ENCODE measurements at places on chromosomes 7 and 10. TPM values are rescaled to one million over a fixed set of nuclear protein-coding genes. Genes with fewer than 3 reads are reported as not detected.
A peak's percentile ranks its signal among the peaks of the same experiment; 100 is the strongest.

PIK3AP1 gene
- 95.3 TPM for total RNA-seq

SPDYE18 gene
- total RNA-seq, result 2.3 TPM

LRIT1 gene
- total RNA-seq, result not detected

VWC2 gene
- total RNA-seq, result not detected

ADRA2A gene
- not detected for total RNA-seq

GPR141 gene
- total RNA-seq, result 55.2 TPM

CEP55 gene
- total RNA-seq, result 0.50 TPM

NXPH1 gene
- total RNA-seq, result not detected

GRID1 gene
- total RNA-seq, result not detected

- no peak for DNase-seq
Measured at GRCh38 chr7:701086-701671, 25.3 kb upstream of the DNAAF5 start.

- DNase-seq, result no peak
Measured at GRCh38 chr10:58981846-58982245, 194.6 kb upstream of the PHYHIPL start.

DNA sequence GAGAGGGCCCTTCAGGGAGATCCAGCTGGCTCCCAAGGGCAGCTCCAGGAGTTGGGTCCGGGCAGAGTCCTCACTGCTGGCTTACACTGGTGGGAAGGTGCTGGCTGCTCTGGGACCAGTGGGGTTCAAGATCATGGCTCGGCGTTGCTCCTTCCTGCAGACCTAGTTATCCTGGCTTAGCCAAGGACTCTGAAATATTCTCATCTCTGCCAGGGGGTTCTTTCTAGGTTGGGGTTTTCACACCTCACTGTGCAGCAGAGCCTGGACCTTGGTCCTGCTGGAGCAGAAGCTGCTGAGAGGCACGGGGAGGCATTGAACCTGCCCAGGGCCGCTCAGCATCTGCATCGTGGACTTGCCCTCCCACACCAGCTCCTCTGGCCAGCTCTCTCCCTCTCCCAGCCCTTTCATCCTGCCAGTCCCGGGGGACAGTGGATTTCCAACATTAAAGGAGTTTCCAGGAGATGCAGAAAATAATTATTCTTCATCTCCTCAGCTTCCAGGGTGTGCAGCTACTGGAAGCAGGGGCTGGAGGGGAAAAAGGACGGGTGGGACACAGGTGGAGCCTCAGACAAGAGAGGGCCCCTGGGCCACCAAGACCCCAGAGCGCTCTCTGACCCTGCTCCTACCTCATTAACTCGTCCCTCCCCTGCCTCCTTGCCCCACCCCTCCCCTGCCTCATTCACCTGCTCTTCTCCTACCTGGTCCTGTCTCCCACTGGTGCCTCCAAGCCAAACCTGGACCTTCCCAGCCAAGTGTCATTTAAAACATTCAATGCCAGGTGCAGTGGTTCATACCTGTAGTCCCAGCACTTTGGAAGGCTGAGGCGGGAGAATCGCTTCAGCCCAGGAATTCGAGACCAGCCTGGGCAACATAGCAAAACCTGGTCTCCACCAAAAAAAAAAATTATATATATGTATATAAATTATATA, 42.5 kb downstream of the JAKMIP3 start:
- DNase-seq, result no peak

DNA sequence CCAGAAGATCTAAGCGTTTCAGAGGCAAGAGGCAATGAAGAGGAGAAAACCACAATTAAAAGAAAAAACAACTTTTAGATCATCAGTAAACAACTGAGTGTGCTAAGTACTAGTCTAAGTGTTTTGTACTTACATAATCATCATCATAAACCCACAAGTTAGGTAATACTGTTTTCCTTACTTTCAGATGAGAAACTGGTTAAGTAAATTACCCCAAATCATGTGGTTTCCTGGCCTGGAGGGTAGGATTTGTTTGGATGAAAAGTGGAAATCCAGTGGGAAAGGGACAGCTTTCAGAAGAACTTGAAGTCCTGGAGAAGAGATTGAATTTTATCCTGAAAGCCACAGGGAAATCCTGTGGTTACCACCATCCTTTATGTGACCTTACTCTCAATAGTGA, 463.3 kb downstream of the LRMDA start:
- no peak for DNase-seq

- DNase-seq, result no peak
Measured at GRCh38 chr7:100735730-100736129, 2.3 kb downstream of the ZAN start.

GRCh38 chr10:70512149-70512639, 33.6 kb downstream of the PALD1 start:
- no peak for DNase-seq

- no peak for DNase-seq
Measured at GRCh38 chr7:45594745-45595535, 20.8 kb downstream of the ADCY1 start.

- no peak for DNase-seq
Measured at GRCh38 chr7:43535810-43536585, 46.9 kb upstream of the STK17A start.

DNA sequence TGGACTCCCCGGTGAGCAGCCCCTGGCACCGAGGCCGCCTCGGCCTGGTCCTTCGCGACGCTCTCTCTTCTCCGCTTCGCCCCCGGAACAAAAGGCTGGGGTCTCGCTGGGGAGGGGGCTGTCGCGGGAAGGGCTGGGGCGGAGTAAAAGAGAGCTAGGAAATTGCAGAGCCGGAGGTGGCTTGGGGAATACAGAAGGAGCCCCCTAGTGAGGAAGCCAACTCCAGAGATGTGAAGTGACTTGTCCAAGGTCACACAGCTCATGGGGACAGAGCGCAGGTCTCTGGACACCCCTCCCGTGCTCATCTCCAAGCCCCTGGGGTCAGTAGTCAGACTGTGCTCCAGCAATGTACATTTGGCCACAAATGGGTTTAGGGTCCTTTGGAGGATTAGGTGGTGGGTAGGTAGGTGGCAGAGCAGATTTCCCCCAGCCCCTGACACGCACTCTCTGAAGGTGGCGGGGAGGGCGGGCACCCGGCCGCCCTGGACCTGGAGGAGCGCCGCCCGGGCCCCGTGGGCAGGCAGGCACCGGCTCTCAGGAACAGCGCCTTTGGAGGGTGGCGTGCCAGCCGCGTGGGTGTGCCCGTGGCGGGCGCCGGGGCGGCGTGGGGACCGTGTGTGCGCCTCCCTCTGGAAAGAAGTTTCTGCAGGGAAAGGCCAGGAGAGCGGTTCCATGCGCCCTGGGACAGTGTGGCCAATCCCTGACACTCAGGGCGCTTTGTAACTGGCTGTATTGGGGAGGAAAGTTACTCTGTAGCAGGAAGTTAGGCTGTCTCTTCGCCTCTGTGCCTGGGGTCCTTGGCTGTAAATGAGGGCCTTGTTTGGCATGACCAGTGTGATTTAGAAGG, 910 bp downstream of the WIPF3 start:
- DNase-seq, result no peak

DNA sequence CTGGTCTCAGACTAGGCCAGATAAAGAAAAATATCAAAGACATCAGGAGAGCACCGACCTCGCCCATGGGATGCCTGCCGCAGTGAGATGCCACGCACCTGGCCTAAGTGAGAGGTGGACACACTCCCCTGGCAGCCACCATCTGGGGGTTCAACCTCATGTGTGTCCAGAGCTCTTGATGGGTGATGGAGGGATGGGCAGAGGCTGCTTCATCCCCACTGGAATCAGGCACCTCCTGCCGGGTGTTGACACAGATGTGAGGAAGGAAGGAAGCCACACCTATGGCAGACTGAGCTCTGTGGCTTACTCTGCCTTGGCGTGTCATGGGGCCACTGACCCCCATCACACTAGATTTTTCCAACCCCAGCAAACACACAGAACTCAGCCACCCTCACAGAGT, 11.4 kb downstream of the ZNF488 start:
- no peak for DNase-seq

GRCh38 chr7:1361016-1361755, 98.1 kb downstream of the MICALL2 start:
- DNase-seq, result no peak

DNA sequence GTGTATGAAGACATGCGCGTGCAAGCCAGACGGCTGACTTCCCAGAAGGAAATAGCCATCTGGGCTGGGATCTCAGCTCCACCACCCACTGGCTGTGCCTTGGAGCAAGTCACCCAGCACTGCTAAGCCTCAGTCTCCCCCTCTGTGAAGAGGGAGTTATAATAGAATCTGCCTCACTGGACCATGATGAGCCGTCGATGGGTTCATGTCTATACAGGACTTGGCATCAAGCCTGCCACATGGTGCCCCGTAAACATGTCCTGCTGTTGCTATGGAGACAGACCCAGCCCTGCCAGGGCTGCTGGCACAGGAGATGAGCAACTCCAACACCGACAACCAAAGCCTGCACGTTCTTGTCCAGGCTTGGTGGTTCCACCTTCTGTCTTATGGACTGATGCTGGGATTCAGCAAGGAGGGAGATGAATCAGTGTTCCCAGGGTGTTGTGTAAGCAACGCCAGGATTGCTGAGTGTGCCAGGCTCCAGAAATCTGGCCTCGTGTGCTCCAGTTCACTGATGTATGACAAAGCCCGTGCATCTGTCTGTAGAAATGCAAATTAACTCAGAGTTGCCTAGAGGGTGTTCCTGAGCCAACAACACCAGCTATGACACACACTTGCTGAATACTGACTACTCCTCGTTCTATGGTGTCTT, 5.6 kb downstream of the GPR15LG start:
- DNase-seq, result peak; percentile 22

DNA sequence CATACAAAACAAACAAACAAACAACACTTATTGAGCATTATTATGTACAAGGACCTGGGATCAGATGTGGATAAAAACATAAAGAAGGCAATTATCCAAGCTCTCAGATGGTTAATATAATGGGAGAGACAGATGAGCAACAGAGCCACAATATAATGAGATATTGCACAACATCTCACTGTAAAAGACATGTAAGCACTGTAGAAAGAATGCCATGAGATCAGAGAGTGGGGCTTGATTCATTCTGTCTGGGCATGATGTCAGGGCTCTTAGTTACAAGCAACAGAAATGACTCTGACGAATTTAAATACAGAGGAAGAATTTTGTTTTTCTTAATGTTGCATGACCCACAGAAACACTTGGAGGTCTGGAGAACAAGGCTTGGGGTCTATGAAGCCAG, 164.7 kb upstream of the PLXDC2 start:
- DNase-seq, result no peak

GRCh38 chr7:31202801-31203200, 137.7 kb downstream of the NEUROD6 start:
- DNase-seq, result no peak

DNA sequence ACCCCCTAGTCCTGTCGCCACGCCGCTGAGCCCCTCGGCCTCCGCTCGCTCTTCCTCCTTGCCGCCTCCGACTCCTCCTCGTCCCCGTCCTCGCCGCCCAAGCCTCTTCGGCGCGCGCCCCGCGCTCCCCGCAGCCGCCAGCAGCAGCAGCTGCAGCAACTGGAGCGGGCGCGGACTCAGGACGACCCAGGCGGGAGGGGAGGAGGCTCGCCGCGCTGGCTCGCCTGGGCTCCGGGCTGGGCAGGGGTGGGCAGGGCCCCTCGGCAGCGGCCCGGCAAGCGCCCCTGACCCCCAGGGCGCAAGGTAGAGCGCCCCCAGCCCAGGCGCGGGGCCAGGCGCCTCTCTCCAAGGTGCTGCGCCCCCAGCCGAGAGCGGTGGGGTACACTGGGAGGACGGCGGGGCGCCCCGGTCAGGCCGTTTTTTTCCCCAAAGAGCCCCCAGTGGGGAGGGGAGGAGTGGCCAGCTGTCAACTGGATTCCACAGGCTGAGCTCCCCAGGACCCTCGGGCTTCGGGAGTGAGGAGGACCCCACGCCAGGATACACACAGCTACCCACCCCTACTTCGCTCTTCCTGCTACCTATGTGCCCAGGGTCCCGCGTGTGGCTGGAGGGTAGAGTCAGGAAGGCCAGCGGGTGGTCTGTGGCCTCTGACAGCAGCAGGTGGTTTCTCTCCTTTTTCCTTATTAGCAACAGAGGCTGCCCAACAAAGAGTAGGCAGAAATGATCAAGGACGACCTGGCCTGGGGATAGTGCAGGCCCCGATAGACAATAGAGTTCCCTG, 903 bp upstream of the KCNMA1 start:
- no peak for DNase-seq

DNA sequence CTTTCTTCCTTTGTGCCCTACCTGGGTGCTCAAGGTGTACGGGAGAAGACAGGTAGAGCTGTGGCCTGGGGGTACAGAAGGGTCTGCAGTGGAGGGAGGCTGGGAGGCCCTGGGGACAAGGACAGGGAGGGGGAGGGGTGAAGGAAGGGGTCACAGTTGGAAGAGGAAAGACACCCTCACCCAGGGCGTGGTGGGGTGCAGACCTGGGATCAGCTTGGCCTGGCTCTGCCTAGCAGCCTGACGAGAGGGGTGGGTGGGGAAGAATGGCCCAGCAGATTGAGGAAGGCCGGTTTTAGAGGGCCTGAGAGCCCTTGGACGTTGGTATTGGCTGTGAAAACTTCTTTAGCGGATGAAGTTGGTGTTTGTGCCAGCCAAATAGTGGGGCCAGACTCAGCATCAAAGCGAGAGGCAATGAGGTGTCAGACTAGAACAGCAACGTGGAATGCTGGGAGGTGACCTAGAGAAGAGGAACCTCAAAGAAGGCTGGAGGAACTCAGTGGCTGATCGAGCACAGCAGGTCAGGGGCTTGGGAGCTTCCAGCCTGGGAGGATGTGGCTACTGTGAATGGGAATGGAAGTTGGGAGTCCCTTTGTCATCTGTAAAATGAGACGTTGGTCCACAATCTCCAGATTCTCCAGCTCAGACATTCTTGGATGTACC, 18.1 kb upstream of the TRIM8 start:
- DNase-seq, result no peak

- no peak for DNase-seq
Measured at GRCh38 chr10:84329196-84329611, 815 bp downstream of the CCSER2 start.

DNA sequence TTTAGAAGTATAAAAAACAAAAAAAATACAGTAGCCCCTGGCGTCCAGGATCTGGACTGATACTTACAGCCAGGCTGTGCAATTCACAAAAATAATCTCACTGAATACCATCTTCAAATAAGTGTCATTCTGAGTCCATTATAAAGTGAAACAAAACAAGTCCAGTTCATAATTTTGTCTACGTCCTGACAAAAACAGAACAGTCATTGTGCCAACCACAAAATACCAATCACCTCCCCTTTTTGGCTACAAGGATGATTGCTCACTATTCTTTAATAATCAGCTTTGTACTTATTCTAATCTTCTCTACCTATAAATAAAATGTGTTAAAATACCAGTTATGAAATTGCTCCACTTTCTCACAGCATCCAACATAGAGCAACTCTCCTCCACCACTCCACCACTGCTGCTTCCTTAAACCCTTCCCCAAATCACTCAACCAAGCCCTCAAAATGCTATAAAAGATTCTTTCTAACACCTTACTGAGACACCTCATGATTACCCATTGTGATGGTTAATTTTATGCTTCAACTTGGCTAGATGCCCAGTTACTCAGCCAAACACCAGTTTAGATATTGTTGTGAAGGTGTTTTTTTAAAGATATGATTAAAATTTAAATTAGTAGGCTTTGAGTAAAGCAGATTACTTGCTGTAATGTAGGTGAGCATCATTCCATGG, 479.8 kb upstream of the SEMA3A start:
- no peak for DNase-seq

GRCh38 chr10:76432016-76433012, 1000.9 kb downstream of the LRMDA start:
- DNase-seq, result no peak
